ENCODE measurements at places on chromosomes 11 and 22. TPM values are rescaled to one million over a fixed set of nuclear protein-coding genes. Genes with fewer than 3 reads are reported as not detected.

Gene FIBP
- total RNA-seq: 75.6 TPM

Gene ILK
- total RNA-seq: 183 TPM

Gene ANKRD49
- total RNA-seq: 8.1 TPM

Gene TMEM191C
- total RNA-seq: 0.92 TPM

Gene SLC22A12
- not detected for total RNA-seq

Gene BCO2
- 2.6 TPM for total RNA-seq

Gene HBG1
- not detected for total RNA-seq

Gene CSF2RB
- total RNA-seq: 12.0 TPM

Gene CLMP
- total RNA-seq: 5.5 TPM

Gene OR4D11
- not detected for total RNA-seq

Gene DEFB131B
- total RNA-seq: not detected

Gene MMP13
- total RNA-seq: not detected

Gene KRTAP5-10
- total RNA-seq: 0.23 TPM

Gene ANO5
- total RNA-seq: 3.5 TPM

Gene OR4C12
- total RNA-seq: not detected

Gene OR8D1
- not detected for total RNA-seq

Gene RIMBP3C
- total RNA-seq: 0.18 TPM

Gene OR9I1
- total RNA-seq: not detected

Gene OR6T1
- not detected for total RNA-seq

Gene E2F8
- total RNA-seq: 0.92 TPM

Gene GSTP1
- 696 TPM for total RNA-seq

Gene LIPT2
- total RNA-seq: 6.5 TPM

Gene POTEH
- total RNA-seq: not detected

Gene TMPRSS6
- not detected for total RNA-seq

Gene OR51E2
- total RNA-seq: not detected

Gene OR8D4
- total RNA-seq: not detected

Gene DUSP8
- 2.2 TPM for total RNA-seq

Gene HBG2
- total RNA-seq: 0.82 TPM
